ENCODE measurements at places on chromosomes 13 and 19. TPM values are rescaled to one million over a fixed set of nuclear protein-coding genes. Genes with fewer than 3 reads are reported as not detected.
A peak's percentile ranks its signal among the peaks of the same experiment; 100 is the strongest.

DNA sequence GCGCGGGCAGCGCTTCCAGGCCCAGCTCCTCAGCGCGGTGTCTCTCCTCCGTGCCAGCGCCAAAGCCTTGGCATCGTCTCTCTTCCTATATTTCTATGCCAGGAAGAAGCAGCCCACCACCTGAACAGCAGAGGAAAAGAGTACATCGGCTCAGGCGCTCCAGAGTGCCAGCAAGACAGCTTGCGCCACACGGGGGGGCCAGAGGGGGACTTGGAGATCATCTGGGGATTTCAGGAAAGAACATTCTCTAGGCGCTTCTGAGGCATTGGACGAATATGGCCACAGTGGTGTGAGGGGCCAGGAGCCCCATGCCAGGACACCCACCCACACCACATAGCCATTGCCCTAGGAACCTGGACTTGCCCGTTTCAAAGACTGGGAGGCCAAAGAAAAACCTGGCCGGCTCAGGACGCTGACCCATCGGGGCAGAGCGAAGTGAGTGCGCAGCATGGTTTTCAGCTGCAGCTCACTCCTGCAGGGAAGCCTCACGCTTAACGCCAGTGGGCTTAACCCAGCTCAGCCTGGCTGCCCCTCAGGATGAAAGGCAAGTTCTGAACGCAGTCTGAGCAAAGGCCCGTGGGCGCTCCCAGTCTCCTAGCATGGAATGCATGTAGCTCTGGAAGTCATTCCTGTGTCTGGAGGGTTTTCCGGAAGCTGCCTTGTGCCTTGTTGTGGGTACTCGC is 62.1 kb downstream of the GGACT start:
- no peaks in the 10 kb centered on the region for H3K27me3 ChIP-seq
- peaks cover under 1% of the 10 kb centered on the region for H3K4me1 ChIP-seq
- DNase-seq: no peak
- H3K27ac ChIP-seq: no peak overlapping the region

- H3K4me1 ChIP-seq: no peaks in the 10 kb centered on the region
- peaks cover 24% of the 10 kb centered on the region for H3K27me3 ChIP-seq
- H3K27ac ChIP-seq: no peak overlapping the region
These were observed 213.4 kb downstream of the ENOX1 start for GRCh38 chr13:43573361-43573740.

ZNF582 gene
- total RNA-seq: 3.2 TPM

FPR1 gene
- total RNA-seq: 4.1 TPM

GRCh38 chr19:4326837-4327251 is 11.8 kb downstream of the STAP2 start:
- peak overlapping the region; percentile 72 for H3K27ac ChIP-seq
- H3K4me1 ChIP-seq: peaks cover 17% of the 10 kb centered on the region
- no peak for DNase-seq

- peaks cover 22% of the 10 kb centered on the region for H3K27me3 ChIP-seq
- H3K4me1 ChIP-seq: peaks cover 5% of the 10 kb centered on the region
- H3K4me3 ChIP-seq: no peak overlapping the region
- DNase-seq: no peak
- no peak overlapping the region for H3K27ac ChIP-seq
These were observed 35.6 kb upstream of the SERPINE3 start for GRCh38 chr13:51303882-51304281.

DNA sequence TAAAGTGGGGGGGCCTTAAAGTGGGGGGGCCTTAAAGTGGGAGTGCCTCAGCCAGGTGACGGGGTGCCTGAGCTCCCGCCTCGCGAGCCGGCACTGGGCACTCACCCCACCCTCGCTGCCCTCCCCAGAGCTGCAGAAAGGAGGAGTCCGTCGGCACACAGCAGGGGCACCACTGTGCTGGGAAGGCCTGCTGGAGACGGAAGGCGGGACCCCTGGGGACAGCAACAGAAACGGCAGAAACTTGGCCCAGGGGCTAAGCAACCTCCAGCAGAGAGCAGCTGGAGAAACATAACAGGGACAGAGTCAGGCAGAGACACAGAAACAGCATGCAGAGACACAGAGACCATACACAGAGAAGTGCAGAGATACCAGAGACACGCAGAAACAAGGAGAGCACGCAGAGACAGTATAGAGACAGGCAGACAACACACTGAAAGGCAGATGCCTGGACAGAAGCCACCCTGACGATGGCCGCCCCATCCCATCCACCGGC is 7.9 kb downstream of the CFD start:
- H3K27me3 ChIP-seq: no peaks in the 10 kb centered on the region
- DNase-seq: no peak
- H3K27ac ChIP-seq: peak overlapping the region; percentile 41
- H3K36me3 ChIP-seq: peaks cover 2% of the 10 kb centered on the region

CPB2 gene
- total RNA-seq: not detected

GRCh38 chr13:97521726-97522125 is 87.8 kb downstream of the RAP2A start:
- H3K27ac ChIP-seq: no peak overlapping the region
- no peak for DNase-seq
- H3K27me3 ChIP-seq: peaks cover 4% of the 10 kb centered on the region
- H3K4me1 ChIP-seq: no peaks in the 10 kb centered on the region

GRCh38 chr13:48304143-48304876 is 759 bp downstream of the RB1 start:
- H3K36me3 ChIP-seq: peaks cover 4% of the 10 kb centered on the region
- peak overlapping the region; percentile 94 for H3K4me3 ChIP-seq
- H3K27me3 ChIP-seq: no peaks in the 10 kb centered on the region
- H3K4me1 ChIP-seq: peaks cover 24% of the 10 kb centered on the region
- no peak for DNase-seq
- H3K27ac ChIP-seq: peak overlapping the region; percentile 99

GRCh38 chr13:51154029-51154555 is 43.0 kb upstream of the C13orf42 start:
- no peaks in the 10 kb centered on the region for H3K4me1 ChIP-seq
- no peak overlapping the region for H3K4me3 ChIP-seq
- H3K27ac ChIP-seq: no peak overlapping the region
- no peaks in the 10 kb centered on the region for H3K36me3 ChIP-seq

SLITRK5 gene
- total RNA-seq: 0.21 TPM

DNA sequence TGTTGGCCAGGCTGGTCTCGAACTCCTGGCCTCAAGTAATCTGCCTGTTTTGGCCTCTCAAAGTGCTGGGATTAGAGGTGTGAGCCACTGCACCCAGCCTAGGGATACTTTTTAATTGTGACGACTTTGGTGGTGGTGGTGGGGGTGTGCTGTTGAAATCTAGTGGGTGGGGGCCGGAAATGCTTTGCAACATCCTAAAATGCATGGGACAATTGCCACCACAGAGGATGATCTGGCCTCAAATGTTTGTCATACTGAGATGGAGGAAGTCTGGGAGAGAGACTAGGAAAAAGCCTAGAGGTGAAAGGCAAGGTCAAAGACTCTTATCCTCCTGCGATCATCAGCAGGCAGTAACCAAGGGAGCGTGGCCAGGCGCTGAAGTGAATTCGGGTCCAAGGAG is 1.4 kb downstream of the NWD1 start:
- peaks cover 12% of the 10 kb centered on the region for H3K27me3 ChIP-seq
- H3K27ac ChIP-seq: no peak overlapping the region
- H3K4me3 ChIP-seq: no peak overlapping the region
- peaks cover 2% of the 10 kb centered on the region for H3K36me3 ChIP-seq

GRCh38 chr13:65597839-65598818 is 1632.0 kb downstream of the PCDH9 start:
- DNase-seq: no peak
- H3K27ac ChIP-seq: no peak overlapping the region
- H3K36me3 ChIP-seq: no peaks in the 10 kb centered on the region
- no peak overlapping the region for H3K4me3 ChIP-seq
- H3K4me1 ChIP-seq: no peaks in the 10 kb centered on the region
